ENCODE measurements at places on chromosomes 16 and 17.

DNA sequence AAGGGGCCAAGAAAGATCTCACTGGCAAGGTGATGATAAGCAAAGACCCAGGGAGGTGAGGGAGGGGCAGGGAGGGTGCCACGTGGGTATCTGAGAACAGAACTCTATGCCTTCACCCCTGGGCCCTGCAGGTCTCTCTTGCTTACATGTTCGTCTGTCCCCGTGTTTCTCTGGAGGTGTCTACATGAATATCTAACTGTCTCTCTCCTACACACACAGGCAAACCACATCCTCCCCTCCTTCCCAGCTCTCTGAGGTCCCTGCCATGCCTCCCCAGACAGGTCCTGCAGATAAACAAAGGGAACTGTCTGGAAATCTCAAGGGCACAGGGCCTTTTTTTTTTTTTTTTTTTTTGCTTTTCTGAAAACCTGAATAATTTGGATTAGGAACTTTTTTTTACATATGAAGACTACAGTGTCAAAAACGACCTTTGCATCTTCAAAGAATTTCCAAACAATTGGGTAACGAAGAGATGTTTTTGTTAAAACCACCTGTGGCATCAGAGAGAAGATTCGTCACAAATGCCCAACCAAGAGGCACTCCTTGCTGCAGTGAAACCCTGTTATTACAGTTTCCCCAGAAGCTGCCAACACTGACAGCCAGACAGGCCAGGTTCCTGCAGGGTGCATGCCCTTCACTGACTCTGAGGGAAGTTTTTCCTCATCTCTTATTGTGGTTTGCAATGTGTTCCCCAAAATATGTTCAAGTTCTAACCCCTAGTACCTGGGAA, 17.8 kb downstream of the PLLP start:
- DNase-seq: no peak

- no peak for DNase-seq
Observed at GRCh38 chr17:74892974-74893911, at the start of gene FADS6. Gene FADS6 (minus strand): TSS chr17:74893633. CDS start chr17:74893595, 38 bp downstream.

GRCh38 chr17:20156196-20157000, 147.2 kb downstream of the SPECC1 start:
- DNase-seq: peak; percentile 40

GRCh38 chr17:65936013-65936412, 255.9 kb downstream of the CEP112 start:
- DNase-seq: no peak

DNA sequence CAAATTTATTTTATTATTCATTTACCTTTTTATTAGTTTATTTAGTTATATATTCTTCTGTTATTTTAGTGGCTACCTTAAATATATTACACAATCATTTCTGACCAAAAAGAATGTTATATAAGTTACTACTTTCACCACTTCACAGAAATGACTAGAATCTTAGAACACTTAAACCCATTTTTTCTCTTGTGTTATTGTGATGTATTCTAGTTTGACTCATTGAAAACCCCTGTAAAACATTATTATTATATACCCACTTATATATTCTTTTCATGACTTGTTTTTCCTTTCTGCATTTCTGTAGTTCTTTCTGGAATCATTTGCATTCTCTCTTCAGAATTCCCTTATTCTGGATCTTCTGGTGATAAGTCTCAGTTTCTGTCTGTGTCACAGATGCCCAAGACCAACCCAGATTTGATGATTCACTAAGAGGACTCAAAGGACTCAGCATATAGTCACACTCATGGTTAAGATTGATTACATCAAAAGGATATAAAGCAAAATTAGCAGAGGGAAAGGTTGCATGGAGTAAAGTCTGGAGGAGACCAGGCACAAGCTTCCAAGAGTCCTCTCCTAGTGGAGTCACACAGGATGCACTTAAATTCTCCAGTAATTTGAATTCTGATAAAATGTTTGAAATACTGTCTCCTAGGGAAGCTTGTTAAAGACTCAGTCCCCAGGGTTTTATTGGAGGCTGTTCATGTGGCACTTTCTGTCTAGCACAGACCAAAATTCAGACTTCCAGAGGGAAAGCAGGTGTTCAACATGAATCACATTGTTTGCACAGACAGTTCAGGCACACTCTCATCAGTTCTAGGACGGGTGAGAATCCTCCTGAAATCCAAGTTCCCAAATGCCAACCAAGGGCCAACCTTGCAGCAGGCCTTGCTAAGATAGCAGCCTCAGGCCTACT, 7.7 kb downstream of the GINS3 start:
- DNase-seq: no peak

DNA sequence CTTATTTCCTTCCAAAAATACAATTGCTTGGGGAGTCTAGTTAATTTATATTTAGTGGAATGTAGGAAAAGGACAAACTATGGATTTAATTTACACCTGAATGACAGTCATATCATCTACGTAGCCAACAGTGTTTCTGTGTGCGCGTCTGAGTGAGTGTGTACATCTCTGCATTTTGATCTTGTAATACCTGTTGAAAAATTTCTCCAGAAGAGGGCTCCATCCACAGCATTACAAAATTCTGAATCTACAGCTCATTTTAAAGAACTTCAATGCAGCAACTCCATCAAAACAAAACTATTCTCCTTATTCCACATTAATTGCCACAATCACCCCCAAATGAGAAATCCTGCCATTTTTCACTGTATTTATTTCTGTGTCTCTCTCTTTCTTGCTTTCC, 3.9 kb downstream of the CDH13 start:
- no peak for DNase-seq

DNA sequence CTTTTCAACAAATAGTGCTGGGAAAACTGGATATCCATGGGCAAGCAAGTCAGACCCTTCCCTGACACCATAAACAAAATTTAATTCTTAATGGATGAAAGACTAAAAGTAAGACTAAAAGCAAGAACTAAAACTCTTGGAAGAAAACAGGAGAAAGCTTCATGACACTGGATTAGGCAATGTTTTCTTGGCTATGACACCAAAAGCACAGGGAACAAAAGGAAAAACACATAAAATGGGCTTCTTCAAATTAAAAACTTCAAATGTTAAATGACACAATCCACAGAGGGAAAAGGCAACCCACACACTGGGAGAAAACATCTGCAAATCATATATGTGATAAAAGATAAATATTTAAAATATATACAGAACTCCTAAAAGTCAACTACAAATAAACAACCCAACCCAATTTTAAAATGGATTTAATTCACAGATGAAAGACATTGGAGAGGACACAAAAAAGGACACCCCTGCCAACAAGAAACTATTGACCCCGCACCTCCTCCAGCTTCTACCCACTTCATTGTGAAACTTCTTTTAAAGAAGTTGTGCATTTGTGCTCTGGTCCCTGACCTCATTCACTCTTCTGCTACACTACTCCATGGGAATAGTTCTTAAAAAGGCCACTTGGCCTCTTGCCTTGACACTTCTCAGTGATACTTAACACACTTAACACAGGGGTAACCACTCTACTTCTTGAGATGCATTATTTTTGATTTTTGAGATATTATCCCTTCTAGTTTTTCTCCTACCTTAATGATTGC, 80.3 kb downstream of the TRIM37 start:
- no peak for DNase-seq

DNA sequence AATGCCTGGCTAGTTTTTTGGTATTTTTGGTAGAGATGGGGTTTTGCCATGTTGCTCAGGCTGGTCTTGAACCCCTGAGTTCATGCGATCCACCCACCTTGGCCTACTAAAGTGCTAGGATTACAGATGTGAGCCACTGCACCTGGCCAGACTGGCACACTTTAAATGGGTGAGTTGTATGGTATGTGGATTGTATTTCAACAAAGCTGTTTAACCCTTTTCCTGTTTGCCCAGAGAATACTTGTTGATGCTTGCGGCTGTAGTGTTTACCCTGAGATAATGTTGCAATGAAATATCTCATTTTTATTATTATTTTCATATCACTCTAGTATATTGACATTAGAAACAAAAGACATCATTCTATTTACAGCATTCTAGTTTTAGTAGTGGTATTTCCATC, 17.1 kb upstream of the TMEM94 start:
- no peak for DNase-seq

DNA sequence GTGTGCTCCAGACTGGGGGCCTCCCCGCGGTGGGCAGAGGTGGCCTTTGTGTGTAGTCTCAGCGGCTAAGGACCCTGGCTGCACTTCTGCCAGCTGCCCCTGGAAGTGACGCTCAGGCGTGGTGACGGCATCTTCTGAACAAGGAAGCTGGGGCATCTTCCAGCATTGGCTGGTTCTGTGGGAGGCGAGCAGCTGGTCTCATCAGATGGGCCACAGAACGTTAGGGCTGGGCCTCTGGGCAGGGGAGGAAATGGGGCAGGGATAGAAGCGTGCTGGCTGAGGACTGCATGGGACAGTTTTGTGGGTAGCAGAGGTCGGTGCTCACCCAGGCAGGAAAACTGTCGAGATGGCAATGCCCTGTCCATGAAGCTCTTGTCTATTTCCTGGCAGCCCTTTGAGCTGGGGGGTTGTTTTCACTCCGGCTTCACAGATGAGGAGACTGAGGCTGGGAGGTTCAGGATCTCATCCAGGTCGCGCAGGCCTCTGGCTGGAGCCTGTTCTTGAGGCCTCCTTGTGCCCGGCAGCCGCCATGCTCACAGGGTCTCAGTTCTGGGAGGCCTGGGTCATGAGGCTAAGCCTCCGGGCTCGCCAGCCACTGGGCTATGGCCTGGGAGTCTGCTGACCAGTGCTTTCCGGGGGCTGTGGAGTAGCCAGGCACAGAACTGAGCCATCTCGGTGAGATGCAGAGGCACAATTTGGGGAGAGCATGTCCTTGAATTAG, 16.3 kb downstream of the IRF8 start:
- DNase-seq: no peak

GRCh38 chr16:12311877-12312276, 335.3 kb downstream of the SNX29 start:
- DNase-seq: no peak

GRCh38 chr17:81334987-81335772, 40.1 kb upstream of the SLC38A10 start:
- no peak for DNase-seq

GRCh38 chr16:70612931-70613330, 33.4 kb upstream of the IL34 start:
- no peak for DNase-seq

DNA sequence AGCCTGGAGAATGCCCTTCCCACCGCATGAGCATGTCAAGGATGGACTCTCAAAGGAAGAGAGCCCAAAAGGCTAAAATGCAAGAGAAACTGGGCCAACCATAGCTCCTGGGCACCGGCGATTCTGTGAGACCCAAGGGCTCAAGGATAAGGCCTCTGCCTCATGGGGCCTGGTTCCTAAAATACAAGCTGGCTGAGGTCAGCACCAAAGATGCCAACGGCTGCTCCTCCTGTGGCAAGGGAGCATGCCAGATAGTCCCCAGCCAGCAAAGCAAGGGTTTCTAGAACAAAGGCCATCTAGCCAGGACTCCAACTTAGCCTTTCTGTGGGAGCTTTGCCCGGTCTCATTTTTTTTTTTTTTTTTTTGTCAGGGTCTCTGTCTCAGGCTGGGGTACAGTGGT, 20.1 kb downstream of the GPRC5B start:
- DNase-seq: no peak

DNA sequence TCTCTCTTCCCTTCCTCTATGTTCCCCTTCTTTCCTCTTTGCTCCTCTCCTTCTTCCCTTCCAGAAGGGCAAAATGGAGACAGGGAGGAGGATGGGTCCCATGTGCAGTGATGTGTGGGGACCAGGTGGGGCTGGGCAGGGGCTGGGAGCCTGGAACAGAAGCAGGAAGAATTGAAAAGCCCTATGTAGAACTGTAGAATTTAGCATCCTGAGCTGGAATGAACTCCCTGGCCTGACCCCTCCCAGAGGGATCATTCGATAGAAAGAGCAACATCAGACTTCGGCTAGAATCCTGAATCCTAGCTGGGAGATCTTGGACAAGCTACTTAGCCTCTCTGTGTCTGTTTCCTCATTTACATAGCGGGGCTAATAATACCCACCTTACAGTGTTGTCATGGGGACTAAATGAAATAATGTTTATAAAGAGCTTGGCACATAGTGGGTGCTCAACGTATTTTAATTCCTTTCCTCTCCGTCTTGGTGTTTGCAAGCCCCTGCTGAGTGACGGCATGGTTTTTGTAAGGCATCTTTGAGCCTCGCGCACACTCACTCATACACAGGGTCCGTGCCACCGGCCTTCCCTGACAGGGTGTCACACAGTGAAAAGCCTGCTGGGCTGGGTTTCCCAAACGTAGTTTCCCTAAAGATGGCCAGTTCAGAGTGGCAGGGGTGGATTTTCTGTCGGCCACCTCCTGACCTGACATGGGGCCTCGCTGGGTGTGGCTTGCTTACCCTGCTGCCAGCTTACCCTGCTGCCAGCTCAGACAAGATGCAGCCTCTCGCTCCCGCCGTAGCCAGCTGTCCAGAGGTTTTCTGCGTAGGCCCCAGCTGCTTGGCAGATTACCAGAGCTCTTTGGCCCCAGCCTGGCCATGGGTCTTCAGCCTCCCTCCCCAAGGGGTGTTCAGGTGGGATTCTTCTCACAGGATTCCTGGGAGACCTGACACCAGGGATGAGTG, 6.1 kb upstream of the ARHGAP23 start:
- no peak for DNase-seq

All from omental fat pad (tissue), 4 donors.